Lung (tissue), 17 donors: ENCODE measurements at places on chromosomes 12 and 14. TPM values are rescaled to one million over a fixed set of nuclear protein-coding genes. Genes with fewer than 3 reads are reported as not detected.

Gene DHRS2
- total RNA-seq: 0.17 TPM

Gene AICDA
- total RNA-seq: 0.58 TPM

Gene SMARCC2
- 97.5 TPM for total RNA-seq

Gene RTL1
- 0.09 TPM for total RNA-seq

Gene SCN8A
- 0.77 TPM for total RNA-seq

Gene PSMD9
- total RNA-seq: 52.4 TPM
